ENCODE measurements at places on chromosomes 5 and 9.

GRCh38 chr5:159581502-159582249 lies 251.4 kb upstream of the IL12B start:
- DNase-seq = no peak

- DNase-seq = no peak
Measured at GRCh38 chr5:171980792-171981191, 25.6 kb downstream of the FBXW11 start.

DNA sequence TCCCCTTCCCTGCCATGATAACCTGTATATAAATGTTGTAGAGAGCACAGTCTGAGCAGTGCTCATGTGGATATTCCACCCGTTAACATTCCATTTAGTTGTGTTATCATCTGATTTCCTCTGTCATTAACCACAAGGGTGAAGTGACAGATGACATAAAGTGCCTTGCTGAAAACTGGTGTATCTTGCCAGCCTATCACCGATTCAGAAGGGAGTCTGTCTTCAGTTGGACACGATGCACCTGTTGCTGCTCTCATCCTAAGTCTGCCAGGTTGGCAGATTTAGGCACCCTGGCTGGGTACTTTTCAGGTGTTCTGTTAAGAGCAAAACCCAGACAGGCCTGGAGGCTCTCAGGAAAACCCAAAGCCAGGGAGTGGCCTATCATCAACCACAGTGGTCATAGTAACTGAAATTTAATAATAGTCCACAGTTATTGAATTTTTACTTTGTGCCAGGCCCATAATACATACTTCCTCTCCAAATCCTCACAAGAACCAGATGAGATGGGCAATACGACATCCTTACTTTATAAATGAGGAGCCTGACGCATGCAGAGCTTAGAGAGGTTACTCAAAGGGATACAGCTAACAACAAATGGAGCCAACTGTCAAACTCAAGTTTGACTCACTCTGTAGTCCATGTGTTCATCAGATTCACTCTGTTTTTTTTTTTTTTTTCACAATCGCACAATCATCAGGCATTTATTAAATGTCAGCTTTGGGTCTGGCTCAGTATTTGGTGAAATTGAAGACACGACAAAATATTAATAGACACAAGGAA lies 100.7 kb upstream of the SPRY4 start:
- no peak for DNase-seq

DNA sequence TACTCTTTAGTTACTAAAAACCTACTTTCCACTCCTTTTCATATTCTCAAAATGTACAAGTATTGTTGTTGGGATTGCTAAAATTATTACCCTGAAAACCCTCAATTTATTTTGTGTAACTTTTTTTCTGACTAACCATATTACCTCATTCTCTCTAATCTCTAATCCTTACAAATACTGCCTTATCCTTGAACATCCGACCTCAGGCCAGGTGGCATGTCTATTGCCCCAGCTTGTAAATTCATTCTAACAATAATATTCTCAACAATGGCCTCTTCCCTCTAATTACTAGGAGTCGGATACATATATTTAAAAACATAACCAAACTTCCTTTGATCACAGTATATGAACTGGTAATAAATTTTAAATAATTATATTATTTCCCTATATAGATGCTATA lies 25.8 kb downstream of the ARL15 start:
- DNase-seq = no peak

GRCh38 chr9:90766731-90767130 lies 34.9 kb upstream of the SYK start:
- no peak for DNase-seq

DNA sequence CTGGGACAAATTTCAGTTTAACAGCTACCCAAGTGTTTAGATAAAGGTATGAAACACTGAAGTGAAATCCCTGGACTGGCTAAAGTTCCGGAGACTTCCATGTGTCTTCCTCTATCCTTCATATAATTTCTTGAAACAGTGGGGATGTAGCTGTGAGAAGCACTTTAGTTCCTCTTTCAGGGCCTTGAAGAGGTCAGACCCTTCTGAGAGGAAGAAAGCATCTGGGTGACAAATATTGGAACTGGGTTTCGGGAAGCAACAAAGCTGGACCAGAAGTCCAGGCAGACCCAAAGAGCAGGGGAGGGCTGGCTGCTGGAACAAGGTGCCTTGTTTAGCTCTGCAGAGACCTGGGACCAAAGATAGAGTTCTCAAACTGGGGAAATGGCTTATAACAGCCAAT lies 75.4 kb upstream of the ZFAND5 start:
- no peak for DNase-seq

DNA sequence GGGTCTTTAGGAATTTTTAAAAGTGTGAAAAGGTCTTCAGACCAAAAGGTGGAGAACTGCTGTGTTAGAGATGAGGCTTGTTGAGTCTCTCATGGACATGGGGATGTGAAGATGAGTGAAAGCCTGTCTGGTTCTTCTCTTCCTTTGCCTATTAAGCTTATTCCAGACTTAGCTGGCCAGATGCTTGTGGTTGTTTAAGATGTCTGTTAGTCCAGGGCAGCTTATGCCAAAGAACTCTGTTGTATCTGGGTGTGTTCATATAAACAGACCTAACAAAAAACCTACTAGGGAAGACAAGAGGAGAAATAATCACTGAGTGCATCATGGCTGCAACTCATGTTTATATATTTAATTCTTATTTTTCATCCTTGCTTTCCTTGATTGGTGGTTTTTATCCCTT lies 57.5 kb upstream of the NCS1 start:
- DNase-seq = no peak

DNA sequence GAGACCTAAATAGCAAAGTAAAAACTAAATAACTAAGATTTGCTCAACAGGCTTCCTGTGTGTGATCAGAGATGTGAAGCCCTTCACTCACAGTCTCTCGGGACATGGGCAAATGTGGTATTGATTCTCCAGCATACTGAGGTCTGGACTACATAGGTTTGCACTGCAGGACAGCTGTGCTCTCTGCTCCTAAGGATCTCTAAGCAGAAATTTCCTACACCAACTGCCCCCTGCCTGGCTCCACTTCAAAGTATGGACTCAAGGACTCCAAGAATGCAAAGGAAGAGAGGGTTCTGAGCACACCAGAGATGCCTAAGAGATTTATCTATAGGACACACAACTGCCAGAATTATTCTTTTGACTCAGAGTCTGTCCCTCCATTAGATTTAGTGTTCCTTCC lies 487.2 kb downstream of the SEMA5A start:
- DNase-seq = no peak

- DNase-seq = no peak
Measured at GRCh38 chr9:8085986-8086385, 286.4 kb upstream of the DMAC1 start.

DNA sequence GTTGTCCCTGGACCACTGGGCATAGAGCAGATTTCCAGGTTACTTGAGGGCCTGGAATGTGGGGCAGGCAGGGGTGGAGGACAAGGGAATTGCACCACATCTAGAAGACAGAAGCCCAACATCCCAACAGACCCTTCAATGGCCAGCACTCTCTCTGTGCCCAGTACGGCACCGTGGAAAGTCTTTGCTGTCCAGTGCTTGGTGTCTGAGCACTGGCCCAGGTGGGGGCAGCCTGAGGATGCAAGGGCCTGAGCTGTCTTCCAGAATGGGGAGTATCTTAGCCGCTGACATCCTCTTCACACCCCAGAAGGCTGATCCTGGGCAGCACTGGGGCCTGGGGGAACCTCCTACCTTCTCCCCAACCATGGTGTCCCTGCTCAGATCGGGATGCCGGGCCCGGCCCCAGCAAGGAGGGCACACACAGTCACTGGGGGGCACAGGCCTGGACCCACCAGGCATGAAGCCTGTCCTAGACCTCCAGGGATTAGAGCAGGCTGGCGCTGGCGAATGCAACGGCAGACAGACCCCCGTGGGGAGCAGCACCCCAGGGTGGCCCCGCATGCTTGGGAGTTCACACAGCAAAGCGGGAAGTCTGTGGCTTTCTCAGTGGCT lies 40.6 kb upstream of the OLFM1 start:
- DNase-seq = no peak

- no peak for DNase-seq
Measured at GRCh38 chr5:78648359-78649210, at the start of gene LHFPL2. Gene LHFPL2 (minus strand): TSS chr5:78648772. CDS start chr5:78510213, 138,559 bp downstream.

- no peak for DNase-seq
Measured at GRCh38 chr5:432201-432927, 10.6 kb upstream of the EXOC3 start.

DNA sequence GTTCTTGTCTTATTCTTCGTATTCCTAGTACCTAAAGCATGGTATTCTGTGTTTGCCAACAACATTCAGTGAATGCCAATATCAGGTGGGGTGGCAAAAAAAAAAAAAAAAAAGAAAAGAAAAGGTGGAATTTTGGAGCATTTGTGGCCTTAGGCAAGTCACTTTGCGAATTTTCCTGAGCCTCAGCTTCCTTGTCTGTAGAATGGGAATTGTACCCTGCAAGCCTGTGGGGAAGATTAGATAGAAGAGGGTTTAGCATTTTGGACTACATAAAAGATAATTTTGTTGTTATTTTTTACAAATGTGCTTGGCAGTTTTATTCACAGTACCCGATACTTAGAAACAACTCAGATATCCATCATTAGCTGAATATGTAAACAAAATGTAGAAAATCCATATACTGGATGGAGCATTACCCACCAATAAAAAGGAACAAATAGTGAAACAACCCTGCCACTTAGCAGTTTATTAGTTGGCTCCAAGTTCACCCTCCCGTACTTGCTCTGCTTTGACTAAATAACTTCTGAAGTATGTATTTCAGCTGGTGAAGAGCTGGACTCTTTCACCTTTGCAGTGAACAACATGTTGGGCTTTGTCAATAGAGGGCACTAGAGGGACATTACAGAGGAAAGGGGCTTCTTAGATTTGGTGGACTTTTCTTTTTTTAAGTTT lies 13.6 kb downstream of the UBE2D2 start:
- DNase-seq = peak; percentile 60

DNA sequence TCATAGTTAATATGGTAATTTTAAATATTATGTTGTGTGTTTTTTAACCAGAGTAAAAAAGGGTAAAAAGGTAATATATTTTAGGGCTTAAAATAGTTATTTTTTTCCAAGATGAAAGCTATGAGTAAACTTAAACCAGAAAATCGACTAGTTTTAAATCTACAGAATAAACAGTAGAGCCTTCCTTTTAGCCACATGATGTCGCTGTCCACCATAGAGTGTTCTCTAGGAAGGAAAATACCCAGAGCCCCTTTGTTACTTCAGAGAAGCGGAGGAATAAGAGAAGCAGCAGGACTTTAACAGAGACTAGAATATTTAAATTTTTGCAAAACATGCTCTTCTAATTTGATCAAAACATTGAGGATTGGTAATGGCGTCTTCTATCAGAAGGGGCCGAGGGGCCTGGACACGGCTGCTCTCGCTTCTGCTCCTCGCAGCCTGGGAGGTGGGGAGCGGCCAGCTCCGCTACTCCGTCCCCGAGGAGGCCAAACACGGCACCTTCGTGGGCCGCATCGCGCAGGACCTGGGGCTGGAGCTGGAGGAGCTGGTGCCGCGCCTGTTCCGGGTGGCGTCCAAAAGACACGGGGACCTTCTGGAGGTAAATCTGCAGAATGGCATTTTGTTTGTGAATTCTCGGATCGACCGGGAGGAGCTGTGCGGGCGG lies at the start of gene PCDHA2:
Gene PCDHA2 (plus strand): TSS at position 258 of the 664 bp plus-strand sequence.
- DNase-seq = no peak

- no peak for DNase-seq
Measured at GRCh38 chr5:4097199-4097598, 501.6 kb downstream of the IRX1 start.

GRCh38 chr5:147927901-147928300 lies 21.6 kb upstream of the C5orf46 start:
- DNase-seq = no peak

DNA sequence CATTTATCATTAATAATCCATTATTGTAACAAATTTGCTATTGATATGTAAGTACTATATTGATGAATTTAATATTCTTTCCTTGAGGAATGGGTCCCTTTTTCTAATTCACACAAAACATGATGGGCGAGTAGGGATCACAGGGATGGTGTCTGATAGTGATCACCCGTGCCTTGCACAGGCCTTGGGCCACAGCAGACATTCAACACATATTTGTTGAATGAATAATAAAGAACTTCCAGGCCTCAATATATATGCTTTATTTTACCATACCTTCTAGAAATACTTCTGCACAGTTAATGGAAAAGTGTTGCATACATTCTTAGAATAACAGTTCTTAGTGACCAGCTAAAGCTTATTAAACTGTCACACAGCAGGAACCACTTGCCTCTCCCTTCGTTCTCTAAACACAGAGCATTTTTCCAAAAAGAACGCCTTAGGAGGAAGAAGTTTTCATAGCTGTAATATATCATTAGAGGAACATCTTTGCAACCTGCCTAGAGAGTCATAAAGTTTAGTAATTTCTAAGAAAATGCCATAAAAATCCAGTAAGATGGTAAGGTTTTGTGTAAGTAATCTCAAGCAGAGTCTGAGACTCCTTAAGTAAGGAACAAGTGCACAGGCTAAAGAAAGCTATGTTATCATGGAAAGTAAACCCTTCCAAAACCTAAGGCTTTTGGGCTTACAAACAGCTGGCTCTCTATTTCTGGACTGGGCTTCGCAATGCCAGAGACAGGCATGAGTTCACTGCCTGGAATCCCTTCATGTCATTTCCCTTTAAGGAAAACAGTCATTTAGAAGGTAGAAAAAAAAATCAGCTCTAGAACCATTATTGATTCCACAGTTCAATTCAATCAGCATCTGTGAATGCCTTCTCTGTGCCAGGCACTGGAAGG lies 17.7 kb downstream of the TTLL11 start:
- no peak for DNase-seq

DNA sequence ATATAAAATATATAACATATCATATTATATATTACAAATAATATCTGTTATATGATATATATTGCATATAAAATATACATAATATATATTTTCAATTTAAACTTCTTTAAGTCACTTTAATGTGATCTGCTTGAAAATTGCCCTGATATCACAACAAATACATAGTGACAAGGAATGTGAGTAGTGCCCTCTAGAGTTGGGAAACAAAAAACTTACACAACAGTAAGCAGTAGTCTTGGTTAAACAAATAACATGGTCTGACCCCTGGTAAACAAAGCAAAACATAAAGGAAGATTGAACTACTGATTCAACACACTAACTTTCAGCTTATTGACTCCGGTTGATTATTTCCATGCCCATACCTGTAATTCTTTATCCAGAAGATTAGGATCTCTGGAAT lies 188.3 kb upstream of the NMUR2 start:
- no peak for DNase-seq

Data from CD4-positive, alpha-beta T cell treated with Interleukin-15 for 4 hours (primary cell).